ENCODE measurements at places on chromosomes 12 and 14.
A peak's percentile ranks its signal among the peaks of the same experiment; 100 is the strongest.

DNA sequence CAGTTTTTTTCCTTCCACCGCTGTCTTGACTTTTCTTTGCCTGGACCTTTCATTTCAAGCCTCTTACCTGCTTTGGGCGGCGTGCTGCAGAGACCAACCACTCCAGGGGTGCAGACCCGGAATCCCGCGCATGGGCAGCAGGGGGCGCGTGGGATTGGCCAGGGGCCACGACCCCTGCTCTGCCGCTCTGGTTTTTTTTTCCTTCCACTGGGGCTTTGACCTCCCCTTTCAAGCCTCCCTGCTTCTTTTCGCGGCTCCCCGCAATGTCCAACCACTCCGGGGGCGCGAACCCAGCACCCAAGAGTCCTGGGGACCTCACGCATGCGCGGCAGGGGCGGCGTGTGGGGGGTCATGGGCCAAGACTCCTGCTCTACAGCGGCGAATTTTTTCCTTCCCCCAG, 325.1 kb downstream of the ALG10 start:
- DNase-seq: no peak

DNA sequence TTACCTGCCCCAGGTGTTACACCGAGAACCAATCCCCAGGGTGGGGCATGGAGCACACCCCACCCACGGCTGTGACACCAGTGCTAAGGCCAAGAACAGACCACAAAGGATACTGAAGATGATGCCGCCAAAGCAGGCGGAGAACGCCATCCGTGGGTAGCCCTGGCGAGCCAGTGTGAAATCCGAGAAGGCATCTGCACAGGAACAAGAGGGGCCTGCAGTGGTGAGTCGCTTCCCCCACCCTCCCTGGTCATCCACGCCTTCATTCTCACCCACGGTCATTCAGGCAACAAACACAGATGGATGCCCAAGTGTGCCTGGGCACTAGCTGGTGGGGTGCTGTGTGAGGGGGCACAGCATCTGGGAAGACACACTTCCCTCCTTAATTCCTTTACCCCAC, 28.5 kb downstream of the SLC8B1 start:
- DNase-seq: no peak

DNA sequence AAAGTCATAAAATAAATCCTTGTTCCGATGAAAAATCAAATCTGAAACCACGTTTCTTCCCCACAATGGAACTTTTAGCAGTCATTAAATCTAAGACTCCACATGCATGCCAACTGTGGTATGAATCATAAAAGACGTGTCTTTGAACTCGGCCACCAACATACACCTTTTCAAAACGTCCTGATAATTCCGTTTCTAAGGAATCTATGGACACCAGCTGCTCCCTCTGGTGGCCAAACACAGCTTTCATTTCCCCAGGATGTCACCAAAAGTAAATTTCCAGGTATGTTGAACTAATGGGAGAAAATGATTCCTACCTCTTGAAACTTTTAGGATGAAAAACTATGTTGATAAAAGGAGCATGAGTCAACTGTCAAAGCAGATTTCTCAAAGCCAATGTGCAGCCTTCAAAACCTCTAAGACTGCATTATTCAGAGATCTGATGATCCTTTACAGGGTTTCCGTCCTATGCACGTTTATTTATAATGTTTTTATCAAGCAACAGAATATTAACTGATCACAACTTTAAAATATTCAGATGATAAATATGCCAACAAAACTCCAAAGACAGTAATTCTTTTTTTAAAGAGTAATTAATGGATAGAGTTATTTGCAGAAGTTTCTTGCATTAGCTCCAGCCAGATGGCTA, 96.2 kb downstream of the CIT start:
- peak; percentile 52 for DNase-seq

GRCh38 chr12:93005928-93006392, 76.9 kb upstream of the EEA1 start:
- DNase-seq: no peak

GRCh38 chr12:27498149-27498548, 25.9 kb upstream of the PPFIBP1 start:
- no peak for DNase-seq

- no peak for DNase-seq
These were observed 51.1 kb downstream of the APAF1 start for GRCh38 chr12:98696036-98696646.

DNA sequence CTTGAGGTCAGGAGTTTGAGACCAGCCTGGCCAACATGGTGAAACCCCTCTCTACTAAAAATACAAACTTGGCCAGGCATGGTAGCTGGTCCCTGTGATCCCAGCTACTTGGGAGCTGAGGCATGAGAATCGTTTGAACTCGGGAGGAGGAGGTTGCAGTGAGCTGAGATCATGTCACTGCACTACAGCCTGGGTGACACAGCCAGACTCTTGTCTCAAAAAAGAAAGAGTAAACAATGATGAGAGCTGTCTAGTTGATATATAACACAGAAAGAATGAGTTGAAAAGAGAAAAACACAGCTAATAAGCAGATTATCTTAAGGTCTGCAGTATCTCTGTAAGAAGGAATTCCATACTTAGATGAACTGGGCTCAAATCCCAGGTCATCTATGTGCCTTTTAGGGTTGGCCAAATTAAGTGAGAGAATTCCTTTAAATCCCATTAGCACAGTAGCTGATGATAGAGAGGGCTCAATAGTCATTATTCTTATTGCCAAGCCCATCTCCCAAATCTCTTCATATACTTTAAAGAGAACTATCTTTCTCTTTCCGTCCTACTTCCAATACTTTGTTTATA, 31.1 kb upstream of the STRAP start:
- DNase-seq: no peak

GRCh38 chr12:13371797-13372196, 175.3 kb downstream of the EMP1 start:
- no peak for DNase-seq

DNA sequence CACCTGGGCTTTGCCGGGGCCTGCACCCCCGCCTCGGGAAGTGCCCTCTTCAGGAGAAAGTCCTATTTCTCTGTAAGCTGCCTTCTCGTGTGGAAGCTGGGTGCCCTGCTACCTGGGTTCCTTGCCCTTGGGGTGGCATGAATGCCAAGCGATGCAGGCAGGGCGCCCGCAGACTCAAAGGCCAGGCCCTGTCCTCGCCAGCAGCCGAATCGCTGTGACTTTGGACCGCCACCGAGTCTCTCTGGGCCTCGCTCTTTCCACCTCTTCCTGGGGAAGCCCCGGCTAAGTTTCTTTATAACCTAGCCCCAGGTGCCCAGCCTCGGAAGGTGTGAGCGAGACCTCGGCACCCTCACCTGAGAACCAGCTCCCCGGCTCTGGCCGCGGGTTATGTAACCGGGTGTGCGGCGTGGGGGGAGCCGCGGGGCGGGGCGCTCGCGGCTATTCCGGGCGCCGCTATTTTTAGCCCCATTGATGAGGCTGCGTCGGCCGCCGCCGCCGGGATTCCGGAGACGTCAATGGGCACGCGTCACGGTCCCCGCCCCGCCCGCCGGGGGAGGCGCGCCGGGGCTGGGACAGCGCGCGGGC, 14.6 kb upstream of the NR4A1 start:
- peak; percentile 66 for DNase-seq

GRCh38 chr14:65798216-65798615, 385.7 kb downstream of the FUT8 start:
- DNase-seq: no peak

DNA sequence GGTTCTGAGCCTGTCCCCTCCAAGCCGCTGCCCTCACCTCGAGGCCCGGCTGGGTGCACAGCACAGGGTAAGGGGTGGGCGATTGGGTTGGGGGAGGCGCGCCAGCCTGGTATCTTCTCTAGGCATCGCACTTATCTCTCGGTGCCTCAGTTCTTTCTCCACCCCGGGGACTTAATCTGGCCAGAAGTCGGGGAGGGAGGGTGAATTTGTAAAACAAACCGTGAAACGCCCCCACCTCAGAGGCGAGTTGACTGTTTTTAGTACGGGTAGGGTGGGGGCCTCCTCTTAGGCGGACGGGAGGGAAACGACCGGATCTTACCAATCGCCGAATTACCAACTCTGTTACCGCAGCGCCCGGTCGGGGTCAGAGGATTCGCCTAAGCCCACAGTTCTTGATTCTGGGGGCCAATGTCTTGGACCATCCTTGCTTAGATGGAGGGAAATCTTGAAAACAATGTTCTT, 1.4 kb upstream of the TBX3 start:
- DNase-seq: no peak

DNA sequence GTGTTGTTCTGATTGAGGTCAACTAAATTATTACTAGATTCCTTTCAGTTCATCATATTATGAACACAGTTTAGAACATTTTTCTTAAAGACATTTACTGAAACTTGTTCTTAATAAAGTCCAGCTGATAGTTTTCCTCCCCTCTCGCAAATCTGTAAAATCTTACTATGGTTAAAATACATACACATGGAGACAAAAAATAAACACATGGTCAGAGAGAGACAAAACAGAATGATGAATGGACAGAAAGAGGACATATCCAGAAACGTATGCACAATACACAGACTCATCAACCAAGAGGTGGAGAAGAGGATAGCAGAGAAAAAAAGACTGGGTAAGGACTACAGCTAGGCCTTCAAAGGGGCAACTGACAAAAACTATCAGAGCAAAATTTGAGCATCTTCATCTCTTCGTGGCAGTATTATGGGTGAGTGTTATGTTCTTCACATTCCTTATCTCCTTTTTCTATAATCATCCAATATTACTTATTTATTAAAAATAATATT, 38.4 kb downstream of the EEA1 start:
- DNase-seq: no peak

GRCh38 chr14:80536456-80536855, 325.2 kb upstream of the DIO2 start:
- no peak for DNase-seq

- no peak for DNase-seq
These were observed 161.1 kb downstream of the PPFIA2 start for GRCh38 chr12:81597928-81598604.

- no peak for DNase-seq
These were observed 200.1 kb downstream of the TMTC2 start for GRCh38 chr12:82886671-82887340.

DNA sequence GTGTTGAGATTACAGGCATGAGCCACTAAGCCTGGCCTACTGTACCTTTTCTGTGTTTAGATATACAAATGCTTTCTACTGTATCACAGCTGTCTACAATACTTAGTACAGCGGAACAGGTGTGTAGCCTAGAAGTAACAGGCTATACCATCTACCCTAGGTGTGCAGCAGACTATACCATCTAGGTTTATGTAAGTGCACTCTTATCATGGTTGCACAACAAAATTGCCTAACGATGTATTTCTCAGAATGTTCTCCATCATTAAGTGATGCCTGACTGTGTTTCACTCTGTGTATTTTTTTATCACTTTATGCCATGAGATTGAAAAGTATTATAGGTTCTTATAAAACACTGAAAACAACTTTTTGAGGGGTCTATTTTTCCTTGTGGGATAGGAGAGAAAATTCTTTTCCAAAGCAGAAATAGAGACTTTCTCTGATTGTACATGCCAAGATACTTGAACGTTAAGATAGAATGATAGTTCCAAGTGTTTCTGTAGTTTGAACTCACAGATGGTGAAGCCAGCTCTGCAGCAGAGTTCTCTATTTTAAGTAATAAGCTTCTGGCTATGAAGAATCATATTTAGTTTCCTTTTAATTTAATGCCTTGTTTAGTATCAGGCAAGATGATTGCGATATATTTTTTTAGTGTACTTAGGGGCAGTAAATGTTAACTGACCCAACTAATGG, 17.0 kb downstream of the TMPRSS12 start:
- no peak for DNase-seq

All from HTR-8/SVneo (cell line).